AG08395 (cell line): ENCODE measurements at places on chromosomes 6 and 20.
A peak's percentile ranks its signal among the peaks of the same experiment; 100 is the strongest.

DNA sequence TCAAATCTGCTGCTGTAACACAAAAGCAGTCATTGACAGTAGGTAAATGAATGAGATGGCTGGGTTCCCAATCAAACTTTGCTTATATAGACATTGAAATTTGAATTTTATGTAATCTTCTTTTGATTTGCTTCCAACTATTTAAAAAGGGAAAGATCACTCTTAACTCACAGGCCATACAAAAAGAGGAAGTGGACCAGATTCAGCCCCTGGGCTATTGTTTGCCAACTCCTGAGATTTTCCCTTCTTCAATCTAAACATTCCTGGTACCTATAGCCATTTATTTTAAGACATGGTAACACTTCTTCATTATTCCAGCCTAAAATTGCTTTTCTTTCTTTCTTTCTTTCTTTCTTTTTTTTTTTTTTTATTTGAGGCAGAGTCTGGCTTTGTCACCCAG is 260.6 kb downstream of the TFAP2A start:
- DNase-seq = no peak

DNA sequence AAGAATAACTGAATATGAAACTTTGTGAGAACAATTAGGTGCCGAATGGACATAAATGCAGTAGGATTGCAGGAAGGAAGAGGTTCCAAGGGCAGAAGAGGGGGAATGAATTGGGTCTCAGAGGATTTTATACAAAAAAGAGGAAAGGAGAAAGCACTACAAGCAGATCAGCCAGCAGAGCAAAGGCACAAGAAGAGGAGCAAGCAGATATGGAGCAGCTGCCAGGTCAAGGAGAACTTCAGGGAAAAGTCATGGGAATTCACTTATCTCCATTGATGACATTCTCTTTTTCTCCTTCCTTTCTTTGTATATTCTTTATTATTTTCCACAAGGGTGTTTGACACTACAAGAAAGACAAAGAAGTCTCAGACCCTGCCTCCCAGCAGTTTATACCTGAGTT is 9.6 kb downstream of the DSE start:
- DNase-seq = no peak

- no peak for DNase-seq
Observed at GRCh38 chr6:3337521-3338350, 79.0 kb downstream of the PSMG4 start.

DNA sequence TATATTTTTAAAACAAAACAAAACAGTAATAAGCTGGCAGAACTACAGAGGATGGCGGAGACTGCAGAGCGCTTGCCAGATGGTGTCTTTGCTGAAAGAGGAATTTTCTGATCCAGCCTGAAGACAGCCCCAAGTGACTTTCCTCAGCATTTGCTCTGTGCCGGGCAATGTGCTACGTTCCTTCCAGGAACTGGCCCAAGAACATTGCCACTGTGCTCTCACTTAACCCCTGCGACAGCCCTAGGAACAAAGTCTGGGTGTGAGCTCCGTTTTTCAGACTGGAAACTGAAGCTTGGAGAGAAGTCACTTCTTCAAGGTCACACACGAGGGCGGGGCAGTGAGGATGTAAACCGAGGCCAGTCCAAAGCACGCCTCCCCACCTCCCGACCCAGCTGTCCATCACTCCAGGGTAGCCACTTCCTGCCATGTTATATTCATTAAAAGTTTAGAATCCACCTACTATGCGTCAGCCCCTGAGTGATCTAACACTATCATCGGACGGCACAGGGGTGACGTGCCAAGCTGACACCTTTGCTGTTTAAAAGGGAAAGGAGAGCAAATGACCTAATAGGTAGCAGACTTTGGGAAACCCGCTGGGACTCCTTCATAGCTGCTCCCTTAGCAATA is 22.3 kb upstream of the BMP7 start:
- DNase-seq = peak; percentile 14

GRCh38 chr6:143884216-143884900 is 20.1 kb downstream of the ZC2HC1B start:
- DNase-seq = no peak

GRCh38 chr20:6006603-6006949 is 47.3 kb downstream of the LRRN4 start:
- DNase-seq = no peak

DNA sequence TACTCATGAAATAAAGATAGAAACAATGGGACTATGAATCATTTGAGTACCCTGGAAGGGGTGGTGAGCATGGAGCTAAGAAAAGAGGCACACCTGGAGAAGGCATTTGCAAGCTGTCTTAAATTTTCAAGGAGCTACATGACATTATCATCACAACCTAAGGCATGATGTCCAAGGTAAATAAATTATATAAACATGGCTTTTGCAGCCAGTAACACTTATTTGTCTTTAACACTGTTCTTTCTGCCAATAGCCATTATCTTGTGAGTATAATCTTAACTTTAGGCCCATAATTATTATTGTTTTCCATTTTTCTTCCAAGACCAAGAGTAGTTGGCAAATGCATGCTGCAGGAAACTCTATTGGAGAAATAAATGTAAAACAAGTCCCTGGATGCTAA is 63.7 kb downstream of the ALDH5A1 start:
- no peak for DNase-seq

DNA sequence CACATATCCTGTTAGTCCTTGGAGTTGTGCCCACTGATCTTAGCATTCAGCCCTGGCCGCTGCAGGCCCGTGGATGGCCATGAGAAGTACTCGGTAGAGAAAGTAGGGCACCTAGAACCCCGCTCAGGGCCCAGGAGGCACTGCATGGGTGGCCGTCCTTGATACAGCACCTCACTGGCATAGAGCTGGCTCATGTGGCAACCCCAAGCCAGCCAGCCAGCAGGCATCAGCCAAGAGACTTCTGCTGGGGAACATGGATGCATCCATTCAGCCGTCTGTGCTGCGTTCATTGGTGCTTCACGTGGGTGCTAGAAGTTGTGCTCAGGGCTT is 10.6 kb downstream of the PYGB start:
- no peak for DNase-seq

DNA sequence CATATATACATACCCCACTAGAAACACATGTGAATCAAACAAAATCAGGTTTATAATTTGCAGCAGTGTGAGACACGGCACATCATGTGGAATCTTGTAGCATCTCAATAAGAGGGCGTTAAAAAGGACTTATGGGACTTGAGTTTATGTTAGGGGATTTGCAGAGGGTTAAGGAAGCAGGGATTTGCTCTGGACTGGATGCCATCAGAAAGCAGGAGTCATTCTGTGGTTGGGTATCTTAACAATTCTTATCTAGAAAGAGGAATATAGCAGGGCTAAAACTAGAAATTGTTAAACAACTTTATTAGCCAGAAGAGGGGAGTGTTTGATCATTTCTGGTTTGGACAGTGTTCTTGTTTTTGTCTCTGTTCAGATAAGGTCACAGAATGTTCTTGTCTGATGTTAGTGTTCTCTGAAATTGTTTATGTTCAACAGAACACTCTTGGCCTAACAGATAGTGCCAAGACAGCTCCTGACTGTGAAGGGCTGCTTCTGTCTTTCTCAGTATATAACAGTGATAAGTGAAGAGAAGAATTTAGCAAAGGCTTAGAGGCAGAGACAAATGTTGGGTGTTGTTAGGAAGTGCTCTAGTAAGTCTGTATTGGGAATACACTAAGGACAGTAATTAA is 39.2 kb downstream of the LIN28B start:
- peak; percentile 22 for DNase-seq

DNA sequence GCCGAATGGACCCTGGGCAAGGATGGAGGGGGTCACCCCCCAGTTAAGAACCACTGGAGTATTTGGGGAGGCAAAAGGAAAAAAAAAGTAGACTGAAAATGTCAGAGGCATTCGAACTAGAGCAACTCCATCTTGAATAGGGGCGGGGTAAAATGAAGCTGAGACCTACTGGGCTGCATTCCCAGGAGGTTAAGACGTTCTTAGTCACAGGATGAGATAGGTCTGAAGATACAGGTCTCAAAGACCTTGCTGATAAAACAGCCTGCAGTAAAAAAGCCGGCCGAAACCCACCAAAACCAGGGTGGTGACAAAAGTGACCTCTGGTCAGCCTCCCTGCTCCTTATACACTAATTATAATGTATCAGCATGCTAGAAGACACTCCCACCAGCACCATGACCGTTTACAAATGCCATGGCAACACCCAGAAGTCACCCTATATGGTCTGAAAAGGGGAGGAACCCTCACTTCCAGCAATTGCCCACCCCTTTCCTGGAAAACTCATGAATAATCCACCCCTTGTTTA is 70.4 kb upstream of the KCNG1 start:
- DNase-seq = no peak

- DNase-seq = no peak
Observed at GRCh38 chr6:136587527-136587926, 37.3 kb upstream of the MAP7 start.

GRCh38 chr6:139800837-139801236 is 426.4 kb upstream of the CITED2 start:
- DNase-seq = no peak

DNA sequence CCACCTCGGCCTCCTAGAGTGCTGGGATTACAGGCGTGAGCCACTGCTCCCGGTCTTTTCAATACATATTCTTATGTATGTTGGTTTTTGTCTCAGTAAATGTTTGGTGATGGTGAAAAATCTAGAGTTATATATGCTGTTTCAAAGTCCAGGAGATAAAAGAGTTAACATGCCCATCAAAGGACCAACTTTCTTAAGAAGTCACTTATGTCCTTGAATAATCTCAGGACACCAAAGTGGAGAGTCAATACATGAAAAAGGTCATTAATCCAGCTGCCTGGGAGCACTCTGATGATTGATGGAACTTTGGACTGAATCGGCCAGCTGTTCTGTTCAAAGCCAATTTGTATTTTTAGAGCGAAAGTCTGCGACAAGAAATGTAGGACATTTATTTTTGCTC is 59.8 kb upstream of the HDAC2 start:
- DNase-seq = no peak

GRCh38 chr20:22578221-22579118 is 5.9 kb downstream of the FOXA2 start:
- DNase-seq = no peak

- DNase-seq = no peak
Observed at GRCh38 chr6:166540631-166541331, 45.7 kb downstream of the RAMACL start.

GRCh38 chr20:13212750-13213149 is 8.3 kb upstream of the ISM1 start:
- DNase-seq = peak; percentile 52

DNA sequence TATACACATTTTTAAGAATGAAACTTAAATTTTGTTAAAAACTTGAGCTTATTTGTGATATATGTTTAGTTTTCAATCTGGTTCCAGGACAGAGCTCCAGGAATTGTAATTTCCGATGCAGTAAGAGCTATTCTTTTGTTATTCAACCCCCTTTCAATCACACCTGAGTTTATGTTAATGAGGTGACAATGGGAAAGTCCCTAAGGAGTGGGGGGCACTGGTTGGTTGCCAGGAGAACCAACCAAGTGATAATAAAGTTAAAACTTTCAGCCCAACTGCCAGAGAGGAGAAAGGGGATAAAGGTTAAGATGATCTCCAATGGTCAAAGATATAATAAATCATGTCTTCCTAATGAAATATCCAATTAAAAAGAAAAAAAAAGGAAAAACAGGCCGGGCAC is 19.8 kb downstream of the MDN1 start:
- DNase-seq = no peak

- DNase-seq = no peak
Observed at GRCh38 chr6:80932359-80932758, 820.1 kb downstream of the TENT5A start.

DNA sequence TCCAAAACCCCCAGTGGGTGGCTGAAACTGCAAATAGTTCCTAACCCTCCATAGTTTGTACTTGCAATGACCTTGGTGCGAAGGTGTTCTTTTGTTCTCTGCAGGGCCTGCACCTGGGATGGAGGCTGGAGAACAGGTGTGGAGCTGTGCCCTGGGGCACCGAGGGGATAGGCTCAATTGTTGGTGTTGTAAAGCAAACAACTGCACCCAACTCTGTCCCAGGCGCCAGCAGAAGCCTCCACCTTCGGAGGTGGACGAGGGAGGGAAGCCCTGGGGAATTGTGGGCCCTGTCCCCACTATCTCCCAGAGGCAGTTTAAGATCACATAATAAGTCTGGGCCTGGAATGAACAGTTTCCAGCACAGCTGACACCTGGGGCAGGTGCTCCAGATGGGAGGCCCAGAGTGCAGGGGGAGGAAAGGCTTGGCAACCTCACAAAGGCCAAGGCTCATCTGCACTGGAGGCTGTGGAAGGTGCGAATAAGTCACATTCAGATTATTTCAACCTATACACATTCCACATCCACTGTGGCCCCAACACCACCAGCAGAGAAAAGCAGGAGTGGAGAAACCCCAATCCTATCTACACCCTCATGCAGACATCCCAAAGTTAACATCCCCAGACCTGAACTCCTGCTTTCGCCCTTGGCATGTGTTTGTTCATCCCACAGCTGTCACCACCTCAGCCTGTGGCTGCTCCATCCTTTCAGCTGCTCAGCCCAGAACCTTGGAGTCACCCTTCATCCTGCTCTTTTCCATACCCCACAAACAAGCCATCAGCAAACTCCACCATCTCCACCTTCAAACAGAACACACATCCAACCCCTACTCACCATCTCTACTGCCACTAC is 12.3 kb upstream of the CBFA2T2 start:
- no peak for DNase-seq

DNA sequence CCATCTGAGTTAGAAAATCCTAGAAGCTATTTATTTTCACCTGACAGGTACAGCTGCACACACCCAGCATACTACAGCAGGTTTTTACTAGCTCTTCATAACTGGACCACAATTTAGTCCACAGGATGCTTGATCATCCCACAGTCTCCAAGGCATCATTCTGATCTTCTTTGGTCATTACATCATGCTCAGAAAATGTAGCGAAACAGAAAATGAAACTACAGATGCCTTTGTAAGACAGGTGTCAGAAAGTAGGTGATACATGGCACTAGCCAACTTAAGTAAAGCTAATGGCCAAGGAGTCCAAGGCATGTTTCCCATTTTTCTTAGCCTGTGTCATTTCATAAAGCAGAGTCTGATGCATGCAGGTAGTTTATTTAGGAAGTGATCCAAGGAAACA is 102.3 kb downstream of the HTR1B start:
- DNase-seq = no peak

DNA sequence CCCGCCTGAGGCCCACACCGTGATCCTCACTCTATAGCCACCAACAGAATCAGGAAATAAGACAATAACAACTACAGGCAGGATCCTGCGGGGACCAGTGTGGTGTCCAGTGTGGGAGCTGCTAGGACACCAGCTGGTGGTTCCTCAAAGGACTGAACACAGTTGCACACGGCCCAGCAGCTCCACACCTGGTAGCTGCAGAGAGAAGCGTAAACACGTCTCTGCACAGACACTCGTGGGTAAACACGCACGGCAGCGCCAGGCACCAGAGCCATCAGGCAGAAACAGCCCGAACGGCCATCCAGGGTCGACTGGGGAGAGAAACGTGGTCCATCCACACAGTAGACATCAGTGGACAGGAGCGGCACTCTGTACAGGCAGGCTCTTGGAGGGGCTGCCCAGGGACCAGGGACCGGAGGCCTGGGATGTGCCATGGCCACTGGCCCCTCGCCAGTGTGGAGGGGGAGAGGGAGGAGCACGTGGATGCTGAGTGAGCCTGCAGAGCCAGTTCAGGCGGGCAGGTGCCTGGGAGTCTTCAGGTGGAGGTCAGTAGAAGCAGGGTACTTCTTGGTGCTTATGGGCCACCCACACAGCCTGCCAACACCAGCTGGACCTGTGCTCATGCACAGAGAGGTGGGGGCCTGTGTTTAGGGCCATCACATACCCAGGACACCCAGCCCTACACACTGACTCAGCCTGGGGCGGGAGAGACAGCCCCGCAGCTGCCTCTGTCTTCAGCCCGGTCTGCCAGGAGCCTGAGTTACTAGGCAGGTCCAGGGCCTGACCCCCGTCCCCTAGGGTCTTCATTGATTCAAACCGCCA is 7.4 kb upstream of the LAMA5 start:
- no peak for DNase-seq
